ENCODE measurements at places on chromosomes 3 and 15. TPM values are rescaled to one million over a fixed set of nuclear protein-coding genes. Genes with fewer than 3 reads are reported as not detected.
A peak's percentile ranks its signal among the peaks of the same experiment; 100 is the strongest.

DNA sequence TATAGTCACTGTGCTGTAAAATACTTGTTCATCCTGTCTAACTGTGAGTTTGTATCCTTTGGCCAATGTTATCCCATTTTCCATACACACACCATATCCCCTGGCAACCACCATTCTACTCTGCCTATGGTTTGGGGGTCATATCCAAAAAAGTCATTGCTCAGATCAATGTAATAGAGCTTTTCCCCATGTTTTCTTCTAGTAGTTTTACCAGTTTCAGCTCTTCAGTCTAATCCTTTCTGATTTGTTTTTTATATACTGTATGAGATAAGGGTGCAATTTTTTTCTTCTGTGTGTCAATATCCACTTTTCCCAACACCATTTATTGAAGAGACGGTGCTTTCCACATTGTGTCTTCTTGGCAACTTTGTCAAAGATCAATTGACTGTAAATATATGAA lies 14.0 kb upstream of the DLG1 start:
- no peak overlapping the region for H3K4me3 ChIP-seq
- peaks cover 28% of the 10 kb centered on the region for H3K4me1 ChIP-seq
- no peak overlapping the region for H3K27ac ChIP-seq

GRCh38 chr15:90495067-90495466 lies 34.7 kb upstream of the CRTC3 start:
- H3K27me3 ChIP-seq, result no peaks in the 10 kb centered on the region
- peaks cover 6% of the 10 kb centered on the region for H3K4me1 ChIP-seq
- peaks cover 79% of the 10 kb centered on the region for H3K36me3 ChIP-seq
- no peak for DNase-seq
- no peak overlapping the region for H3K4me3 ChIP-seq

DNA sequence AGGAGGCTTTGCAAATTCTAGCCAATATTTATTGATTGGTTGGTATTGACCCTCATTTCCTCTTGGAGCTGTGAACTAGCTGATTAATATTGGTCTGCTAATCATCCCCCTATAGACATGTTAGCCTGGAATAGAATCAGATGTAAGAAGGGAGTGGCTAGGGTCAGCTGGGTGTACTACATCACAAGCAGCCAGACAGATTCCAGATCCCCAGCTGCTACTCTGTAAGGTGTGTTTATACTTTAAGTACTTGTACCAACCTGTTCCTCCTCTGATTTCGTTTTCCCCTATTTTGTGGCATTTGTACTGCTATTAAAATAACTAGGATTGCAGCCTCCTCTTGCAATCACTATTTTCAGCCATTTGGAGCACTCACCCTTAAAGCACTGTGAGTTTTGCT lies 49.9 kb downstream of the PARP15 start:
- H3K36me3 ChIP-seq, result no peaks in the 10 kb centered on the region
- no peak for DNase-seq

The BFSP2 gene
- total RNA-seq, result not detected

DNA sequence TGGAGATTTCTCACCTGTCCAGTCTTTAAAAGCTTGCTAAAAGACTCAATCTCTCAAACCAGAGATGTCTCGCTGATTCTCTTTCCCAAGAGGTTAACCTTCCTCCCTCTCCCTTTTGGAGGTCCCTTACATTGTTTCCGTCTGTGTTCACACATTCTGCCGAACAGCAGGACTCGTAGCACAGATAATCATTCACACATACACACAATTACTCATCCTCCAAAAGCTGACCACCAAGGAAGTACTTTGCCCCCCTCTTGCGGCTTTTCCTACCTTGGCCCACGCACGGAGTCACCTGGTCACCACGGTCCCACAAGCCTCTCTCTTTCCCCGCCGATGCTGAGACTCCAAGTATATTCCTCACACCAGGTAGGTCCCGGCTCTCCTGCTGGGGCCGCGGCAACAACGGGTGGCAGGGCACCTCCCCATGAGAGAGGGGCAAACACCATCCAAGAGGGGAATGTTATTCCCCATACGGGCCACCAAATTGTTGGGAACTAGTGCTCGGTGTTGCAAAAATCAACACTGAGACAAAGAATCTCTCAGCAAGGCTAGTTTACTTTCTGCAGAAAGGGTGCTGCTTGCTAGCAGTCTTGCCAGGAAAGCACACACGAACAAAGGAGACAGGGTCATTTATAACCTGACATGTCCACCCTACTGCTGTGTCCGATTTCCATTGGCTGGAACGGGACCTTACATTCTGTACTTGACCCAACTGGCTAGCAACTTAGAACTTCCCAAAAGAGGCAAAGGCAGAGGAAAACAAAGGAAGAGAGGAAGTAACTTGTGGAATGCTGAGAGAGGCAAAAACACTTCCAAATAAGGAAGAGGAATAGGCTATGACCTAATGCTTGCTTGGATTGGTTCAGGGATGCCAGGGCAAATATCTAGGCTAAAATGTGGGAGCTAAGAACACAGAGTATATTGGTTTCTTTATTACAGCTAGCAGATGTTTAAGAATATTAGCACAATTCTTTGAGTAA lies 102.1 kb upstream of the NECTIN3 start:
- no peaks in the 10 kb centered on the region for H3K36me3 ChIP-seq
- H3K27ac ChIP-seq, result no peak overlapping the region
- H3K4me3 ChIP-seq, result no peak overlapping the region
- H3K4me1 ChIP-seq, result no peaks in the 10 kb centered on the region
- no peaks in the 10 kb centered on the region for H3K27me3 ChIP-seq
- DNase-seq, result no peak

- DNase-seq, result peak; percentile 51
- H3K36me3 ChIP-seq, result no peaks in the 10 kb centered on the region
- peak overlapping the region; percentile 4 for H3K4me3 ChIP-seq
Measured at GRCh38 chr3:160757233-160758106, 1.4 kb downstream of the PPM1L start.

The C3orf85 gene
- not detected for total RNA-seq

DNA sequence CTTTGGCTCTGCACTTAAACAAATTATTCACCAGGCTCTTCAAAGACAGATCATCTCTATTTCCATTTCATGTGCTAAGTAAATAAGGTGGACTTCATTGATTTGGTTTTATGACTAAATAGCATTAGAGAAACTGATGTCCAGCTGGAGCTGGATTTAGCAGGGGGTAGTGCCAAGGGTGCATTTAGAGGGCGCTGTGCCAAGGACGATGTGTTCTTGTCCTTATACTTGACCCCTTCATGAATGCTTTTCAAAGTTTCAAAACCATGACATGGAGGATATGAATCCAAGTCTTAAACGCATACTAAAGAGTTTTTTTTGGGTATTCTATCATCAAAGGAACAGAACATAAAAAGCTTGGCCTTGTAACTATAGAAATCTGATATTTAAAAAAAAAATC lies 233.2 kb downstream of the RYR3 start:
- no peaks in the 10 kb centered on the region for H3K4me1 ChIP-seq
- H3K4me3 ChIP-seq, result no peak overlapping the region
- H3K27me3 ChIP-seq, result no peaks in the 10 kb centered on the region
- no peak overlapping the region for H3K27ac ChIP-seq

GRCh38 chr3:174488527-174488926 lies 370.6 kb upstream of the NAALADL2 start:
- H3K27me3 ChIP-seq, result no peaks in the 10 kb centered on the region
- no peaks in the 10 kb centered on the region for H3K36me3 ChIP-seq
- no peak overlapping the region for H3K27ac ChIP-seq
- H3K4me1 ChIP-seq, result no peaks in the 10 kb centered on the region
- DNase-seq, result no peak
- no peak overlapping the region for H3K4me3 ChIP-seq

DNA sequence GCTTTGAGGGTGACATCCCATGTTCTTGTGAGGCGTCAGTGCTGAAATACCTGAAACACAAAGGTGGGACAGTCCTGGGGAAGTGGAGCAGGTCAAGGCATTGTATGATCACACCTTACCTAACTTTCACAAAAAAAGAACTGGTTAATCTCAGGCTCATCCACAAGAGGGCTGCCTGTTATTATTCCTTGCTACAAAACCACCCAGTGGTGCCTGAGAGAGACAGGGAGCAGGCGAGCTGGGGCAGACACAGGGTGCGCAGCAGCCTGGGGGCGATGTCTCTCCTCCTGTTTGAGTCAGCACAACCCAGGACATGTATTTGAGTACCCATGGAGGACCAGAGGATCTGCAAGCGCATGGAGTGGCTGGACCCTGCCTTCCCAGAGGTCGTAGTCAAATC lies 316.8 kb upstream of the ATP10A start:
- no peaks in the 10 kb centered on the region for H3K4me1 ChIP-seq
- no peak overlapping the region for H3K27ac ChIP-seq
- no peak for DNase-seq
- H3K27me3 ChIP-seq, result no peaks in the 10 kb centered on the region
- no peaks in the 10 kb centered on the region for H3K36me3 ChIP-seq
